ENCODE measurements at places on chromosomes 4 and X.

DNA sequence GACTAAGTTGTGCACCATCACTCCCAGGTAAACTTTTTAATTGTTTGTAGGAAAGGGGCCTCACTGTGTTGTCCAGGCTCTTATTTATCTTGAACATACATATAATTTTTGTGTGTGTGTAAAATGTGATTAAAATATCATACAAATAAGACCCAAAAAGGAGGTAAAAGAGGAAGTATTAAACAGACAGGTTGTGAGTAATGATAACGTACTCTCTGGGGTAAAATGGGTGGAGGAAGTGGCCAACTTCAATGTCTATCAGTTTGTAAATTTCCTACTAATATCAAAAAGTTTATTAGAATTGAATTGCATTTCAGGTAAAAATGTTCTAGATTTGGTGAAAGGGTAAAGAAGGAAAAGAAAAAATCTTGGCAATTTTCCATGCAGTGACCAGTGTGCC, 48.8 kb downstream of the SULT1E1 start:
- DNase-seq, result no peak

DNA sequence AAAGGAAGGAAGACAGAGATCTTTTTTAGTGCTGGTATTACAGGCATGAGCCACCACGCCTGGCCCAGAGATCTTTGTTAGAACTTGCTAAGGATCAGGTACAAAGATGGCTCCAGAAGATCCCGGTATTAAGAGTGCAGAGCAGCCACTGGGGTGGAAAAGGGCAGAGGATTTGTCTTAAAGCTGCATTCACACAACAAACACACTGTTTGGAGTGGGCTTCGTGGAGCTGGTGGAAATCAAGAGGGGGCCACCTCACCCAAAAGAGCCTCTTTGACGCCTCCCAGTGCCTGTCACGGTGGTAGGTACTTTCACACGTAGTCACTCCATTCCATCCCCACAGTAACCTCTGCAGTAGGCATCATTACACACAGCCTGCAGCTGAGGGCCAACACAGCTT, 13.3 kb downstream of the HELT start:
- DNase-seq, result no peak

DNA sequence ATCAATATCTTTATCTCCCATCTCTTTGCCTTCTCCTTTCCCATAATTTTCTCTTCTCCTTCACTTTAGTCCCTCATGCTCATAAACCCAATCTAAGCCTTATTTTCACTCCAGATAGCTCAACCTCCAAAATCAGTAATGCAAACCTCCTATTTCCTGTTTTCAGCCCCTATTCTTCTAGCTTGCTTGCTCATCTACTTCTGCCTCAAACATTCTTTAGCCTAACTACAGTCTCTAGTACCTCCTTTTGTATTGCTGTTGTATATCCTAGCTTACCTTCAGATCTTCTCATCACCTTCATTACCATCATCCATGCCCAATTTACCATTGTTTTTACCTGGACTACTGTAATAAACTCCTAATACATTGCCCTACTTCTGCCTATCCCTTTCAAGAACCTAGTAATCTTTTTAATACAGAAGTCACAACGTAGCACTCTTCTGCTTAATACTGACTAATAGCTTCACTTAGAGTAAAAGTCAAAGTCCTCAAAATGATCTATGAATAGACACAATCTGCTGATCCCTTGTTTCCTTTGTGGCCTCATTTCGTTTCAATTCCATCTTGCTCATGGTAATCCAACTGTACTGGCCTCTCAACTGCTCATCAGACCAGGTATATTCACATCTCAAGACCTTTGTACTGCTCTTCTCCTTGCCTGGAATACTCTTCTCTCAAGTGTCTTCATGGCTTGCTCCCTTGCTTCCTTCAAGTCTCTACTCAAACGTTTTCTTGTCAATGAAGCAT, 123.4 kb downstream of the FAM13A start:
- DNase-seq, result no peak

DNA sequence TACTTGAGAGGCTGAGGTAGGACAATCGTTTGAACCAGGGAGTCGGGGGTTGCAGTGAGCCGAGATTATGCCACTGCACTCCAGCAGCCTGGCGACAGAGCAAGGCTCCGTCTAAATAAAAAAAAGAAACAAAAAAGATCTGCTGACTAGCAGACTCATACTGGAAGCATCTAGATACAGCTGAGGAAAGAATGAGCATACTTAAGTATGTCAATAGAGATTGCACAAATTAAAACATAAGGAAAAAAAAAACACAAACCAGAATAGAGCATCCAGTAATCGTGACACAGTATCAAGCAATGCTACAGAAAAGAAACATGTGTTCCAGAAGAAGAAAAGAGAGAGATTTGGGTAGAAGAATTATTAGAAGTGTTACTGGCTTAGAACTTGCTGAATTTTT, 105.5 kb upstream of the SPOCK3 start:
- DNase-seq, result no peak

- DNase-seq, result no peak
Observed at GRCh38 chrX:130497531-130497930, 95.7 kb downstream of the RBMX2 start.

GRCh38 chr4:116953947-116954346, 131.4 kb downstream of the TRAM1L1 start:
- DNase-seq, result no peak

Measured in astrocyte of the cerebellum (primary cell).